NCI-H2029 (cell line): ENCODE measurements at places on chromosomes 12 and 14.

DNA sequence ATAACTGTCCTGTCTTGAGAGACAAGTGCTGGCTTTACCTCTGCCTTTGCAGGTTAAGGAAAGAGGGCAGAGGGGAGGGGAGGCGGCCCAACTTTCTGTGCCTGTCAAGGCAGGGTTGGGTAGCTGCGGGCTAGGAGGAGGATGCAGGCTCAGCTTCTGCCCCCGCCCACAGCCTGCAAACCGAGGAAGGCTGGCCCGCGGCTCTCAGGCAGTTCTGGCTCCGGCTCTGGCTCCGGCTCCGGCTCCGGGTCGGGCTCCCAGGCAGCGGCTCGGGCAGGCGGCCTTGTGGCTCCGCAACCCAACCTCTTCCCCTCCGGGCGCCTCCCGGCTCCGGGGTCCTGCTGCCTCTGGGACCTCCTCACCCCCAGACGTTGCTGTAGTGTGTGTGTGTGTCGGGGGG lies 92.9 kb downstream of the TMEM30B start:
- no peak for DNase-seq

GRCh38 chr12:90091809-90092208 lies 383.2 kb upstream of the ATP2B1 start:
- no peak for DNase-seq

GRCh38 chr14:99574099-99574880 lies 29.7 kb downstream of the CCDC85C start:
- DNase-seq: no peak

DNA sequence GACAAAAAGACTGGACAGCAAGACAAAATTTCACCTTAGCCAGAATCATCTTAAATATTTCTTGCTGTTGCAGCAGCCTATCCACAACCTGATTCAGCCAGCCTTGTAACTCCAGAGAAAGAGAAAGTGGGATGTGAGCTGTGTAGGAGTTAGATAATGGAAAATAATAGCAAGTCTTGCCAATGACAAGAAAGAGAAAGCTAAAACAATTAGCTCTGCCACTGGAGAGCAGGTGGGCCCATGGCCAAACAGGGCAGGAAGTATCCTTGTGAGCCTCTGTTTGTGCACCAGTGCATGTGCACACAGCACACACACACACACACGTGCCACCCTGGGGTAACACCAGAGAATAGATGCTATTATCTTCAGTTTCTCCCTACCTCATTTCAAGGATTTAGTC lies 106.0 kb upstream of the CCDC196 start:
- peak; percentile 36 for DNase-seq

DNA sequence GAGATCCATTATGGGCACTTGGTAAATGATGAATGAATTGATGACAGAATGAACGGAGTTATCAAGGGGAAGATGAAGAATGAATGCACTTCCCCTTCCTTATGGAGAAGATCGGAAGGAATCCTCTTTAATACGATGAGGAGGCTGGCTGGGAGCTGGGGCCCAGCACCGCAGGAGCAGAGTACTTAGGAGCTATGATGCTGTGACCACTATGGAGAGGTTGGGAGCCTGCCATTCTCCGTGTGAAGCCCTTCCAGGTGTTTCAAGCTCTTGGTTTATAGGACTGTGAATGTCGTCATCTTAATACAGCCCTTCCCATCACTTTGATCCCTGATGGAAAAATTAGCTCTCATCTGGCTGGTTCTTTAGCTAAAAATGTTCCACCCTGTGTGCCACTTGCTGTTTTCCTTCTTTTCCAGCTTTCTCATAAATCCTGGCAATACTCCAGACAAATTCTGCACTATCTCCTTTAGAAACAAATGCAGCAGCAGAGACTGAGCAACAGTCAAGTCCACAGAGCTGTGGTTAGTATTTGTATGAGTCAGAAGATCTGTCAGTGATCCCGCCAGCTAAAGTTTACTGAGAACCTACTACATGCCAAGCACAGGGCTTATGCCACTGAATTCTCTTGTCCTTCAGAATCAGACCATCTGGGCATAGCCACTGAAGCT lies 263.1 kb upstream of the CRY1 start:
- DNase-seq: no peak

- DNase-seq: no peak
These were observed 388.1 kb upstream of the PRICKLE1 start for GRCh38 chr12:42977451-42978230.

DNA sequence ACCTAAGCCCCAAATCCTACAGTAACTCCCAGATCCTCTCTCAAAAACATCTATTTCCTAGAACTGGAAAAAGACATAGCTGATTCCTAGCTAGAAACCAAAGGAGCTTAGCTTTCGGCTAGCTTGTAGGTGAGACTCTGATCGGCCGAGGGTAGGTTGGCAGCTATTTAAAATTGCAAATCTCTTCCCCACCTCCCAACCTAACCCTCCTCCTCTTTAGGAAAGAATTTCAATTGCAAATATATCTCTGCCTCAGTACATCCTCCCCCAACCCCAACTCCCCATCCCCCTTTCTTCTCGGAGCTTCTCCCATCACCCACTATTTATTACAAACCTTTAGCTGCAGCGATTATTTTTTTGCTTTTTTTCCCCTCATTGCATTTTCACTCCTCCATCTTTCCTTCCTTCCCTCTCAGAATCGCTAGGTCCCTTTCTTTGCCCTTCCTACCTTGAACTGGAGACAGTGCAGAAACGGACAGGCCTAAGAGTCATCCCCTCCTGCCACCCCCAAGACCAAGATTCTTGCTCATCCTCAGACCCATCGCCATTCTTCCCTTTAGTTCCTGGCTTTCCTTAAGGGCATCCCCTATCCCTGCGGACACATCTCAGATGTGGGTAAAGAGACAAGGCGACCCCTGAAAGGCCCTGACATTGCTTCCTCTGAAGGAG lies 13.4 kb downstream of the ZFHX2 start:
- DNase-seq: no peak

- no peak for DNase-seq
These were observed 113.5 kb downstream of the BCAT1 start for GRCh38 chr12:24835377-24835776.

DNA sequence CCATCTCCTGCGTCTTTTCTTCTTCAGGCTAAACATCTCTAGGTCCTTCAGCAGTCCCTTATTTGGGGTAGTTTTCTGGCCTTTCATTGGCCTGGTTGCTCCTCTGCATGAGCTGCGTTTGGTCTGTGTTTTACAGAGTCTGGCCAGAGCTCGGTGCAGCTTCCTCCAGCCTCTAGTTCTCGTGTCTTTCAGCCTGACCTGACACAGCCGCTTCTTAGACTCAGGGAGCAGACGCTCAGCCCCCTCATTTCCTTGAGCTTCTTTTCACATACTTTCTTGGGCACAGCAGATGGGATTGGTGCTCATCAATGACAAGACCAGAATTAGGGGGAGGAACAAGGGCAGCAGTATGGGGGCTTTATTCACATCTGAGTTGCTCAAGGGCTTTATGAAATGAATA lies 13.6 kb upstream of the GSG1 start:
- no peak for DNase-seq

- DNase-seq: no peak
These were observed 470.0 kb upstream of the TMPO start for GRCh38 chr12:98045395-98045794.

DNA sequence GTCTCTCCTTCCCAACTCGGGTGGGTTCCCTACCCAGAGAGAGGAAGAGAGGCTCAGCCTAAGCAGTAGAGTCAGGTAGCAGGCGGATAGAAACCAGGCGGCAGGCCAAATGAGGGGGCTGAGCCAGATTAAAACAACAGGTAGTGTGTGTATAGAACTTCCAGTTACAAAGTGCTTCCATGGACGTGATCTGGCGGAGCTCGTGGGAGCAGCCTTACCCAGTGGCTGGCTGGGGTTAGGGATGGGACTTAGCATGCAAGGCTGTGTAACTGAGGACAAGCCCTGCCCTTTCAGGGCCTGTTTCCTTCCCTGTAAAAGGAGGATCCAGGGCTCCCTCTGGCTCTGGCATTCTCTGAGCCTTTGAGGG lies 8.3 kb downstream of the KRT80 start:
- peak; percentile 73 for DNase-seq

DNA sequence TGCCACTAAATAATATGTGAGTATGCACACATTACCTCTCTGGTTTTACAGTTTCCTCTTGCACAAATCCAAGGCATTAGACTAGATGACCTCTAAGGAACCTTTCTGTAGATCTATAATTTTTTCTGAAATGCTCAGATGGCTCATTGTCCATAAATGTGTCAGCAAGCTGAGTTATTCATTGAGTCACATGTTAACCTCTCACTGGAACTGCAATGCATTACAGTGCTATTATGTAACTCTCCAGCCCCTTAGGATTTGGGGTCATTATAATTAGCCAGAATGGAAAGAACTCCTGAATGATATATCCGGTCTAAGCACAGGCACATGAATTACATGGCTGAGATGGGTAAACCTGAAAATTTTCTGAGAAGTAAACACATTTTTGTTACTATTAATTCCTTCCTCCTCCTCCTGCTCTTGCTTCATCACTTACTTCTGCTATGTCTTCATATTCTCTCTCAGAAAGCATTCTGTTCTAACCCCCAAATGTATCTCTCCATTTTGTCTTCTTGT lies 20.3 kb upstream of the DRAM1 start:
- DNase-seq: no peak

DNA sequence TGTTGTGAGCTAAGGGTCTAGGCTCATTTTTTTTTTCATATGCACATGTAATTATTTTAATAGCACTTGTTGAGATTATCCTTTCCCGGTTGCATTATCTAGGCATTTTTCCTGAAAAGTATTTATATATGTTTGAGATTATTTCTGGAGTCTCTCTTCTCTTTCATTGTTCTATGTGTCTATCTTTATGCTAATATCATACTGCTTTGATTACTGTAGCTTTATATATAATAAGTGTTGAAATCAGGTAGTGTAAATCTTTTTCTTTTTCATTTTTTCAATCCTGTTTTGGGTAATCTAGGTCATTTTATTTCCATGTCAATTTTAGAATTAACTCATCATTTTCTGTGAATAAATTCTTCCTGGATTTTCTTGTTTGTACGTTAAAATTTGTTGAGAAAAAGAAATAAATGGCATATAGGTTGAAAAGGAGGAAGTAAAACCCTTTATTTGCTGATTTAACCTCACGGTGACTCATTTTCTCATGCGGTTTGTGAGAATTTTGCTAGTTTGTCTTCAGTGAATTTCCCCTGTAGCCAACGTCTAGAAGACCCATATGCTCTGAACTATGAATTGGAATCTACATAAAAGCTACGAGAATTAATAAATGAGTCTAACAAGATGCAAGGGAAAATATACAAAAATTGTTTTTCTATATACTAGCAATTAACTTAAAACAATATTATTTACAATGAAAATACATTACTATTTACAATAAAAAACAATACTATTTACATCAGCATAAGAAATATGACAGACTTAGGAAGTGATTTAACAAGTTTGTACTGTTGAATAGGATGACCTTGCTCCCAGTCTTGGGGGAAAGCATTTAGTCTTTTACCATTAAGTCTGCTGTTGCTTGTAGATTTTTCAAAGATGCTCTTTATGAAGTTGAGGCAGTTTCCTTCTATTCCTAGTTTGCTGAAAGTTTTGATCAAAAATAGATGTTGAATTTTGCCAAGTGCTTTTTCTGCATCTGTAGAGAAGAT lies 105.0 kb downstream of the SNAPC1 start:
- DNase-seq: no peak

GRCh38 chr14:99064262-99064954 lies 207.6 kb downstream of the BCL11B start:
- DNase-seq: no peak

DNA sequence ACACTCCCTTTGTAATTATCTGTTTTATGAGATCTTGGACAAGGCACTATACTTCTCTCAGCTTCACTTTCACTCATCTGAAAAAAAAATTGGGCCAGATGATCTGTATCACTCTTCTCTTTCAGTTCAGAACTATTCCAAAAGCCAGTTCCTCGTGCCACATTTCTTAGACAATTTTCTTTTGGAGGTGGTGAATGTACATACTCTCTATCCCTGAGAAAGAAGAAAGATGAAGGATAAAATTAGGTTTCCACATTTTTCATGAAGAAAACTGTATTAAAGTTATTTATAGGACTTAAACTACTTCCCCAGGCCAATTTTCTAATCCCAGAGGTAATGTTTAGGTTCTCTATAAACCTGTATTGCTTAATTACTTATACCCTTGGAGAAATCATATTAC lies 171.6 kb downstream of the SLC6A15 start:
- DNase-seq: no peak

- DNase-seq: no peak
These were observed 74.1 kb downstream of the DUSP6 start for GRCh38 chr12:89278169-89278568.

GRCh38 chr12:67827820-67828383 lies 161.3 kb upstream of the IFNG-AS1 start:
- DNase-seq: no peak

GRCh38 chr12:121804417-121805111 lies 755 bp downstream of the SETD1B start:
- DNase-seq: no peak

- no peak for DNase-seq
These were observed 1.2 kb downstream of the ESRRB start for GRCh38 chr14:76376878-76377734.

DNA sequence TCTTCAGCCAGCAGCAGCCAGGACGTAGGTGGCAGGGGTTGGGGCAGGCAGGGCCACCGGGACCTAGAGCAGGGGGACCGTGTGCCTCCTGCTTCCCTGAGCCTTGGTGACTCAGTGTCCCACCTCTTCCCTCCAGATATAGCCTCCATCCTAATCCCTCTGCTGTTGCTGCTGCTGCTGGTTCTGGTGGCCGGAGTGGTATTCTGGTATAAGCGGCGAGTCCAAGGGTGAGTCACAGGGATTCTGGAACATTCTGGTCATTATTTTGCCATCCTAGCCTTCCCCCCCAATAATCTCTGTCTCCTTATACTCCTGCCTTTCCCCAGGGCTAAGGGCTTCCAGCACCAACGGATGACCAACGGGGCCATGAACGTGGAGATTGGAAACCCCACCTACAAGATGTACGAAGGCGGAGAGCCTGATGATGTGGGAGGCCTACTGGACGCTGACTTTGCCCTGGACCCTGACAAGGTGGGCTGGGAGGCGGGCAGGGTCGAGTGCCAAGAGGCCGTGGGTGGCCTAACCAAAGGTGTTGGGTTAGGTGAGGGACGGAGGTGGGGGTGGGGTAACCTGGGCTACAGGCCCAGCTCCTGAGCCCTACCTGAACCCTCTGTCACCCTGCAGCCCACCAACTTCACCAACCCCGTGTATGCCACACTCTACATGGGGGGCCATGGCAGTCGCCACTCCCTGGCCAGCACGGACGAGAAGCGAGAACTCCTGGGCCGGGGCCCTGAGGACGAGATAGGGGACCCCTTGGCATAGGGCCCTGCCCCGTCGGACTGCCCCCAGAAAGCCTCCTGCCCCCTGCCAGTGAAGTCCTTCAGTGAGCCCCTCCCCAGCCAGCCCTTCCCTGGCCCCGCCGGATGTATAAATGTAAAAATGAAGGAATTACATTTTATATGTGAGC lies 4.5 kb upstream of the NXPH4 start:
- DNase-seq: no peak

GRCh38 chr12:62694632-62695031 lies 228.0 kb downstream of the MON2 start:
- no peak for DNase-seq

GRCh38 chr12:93378998-93379325 lies 1.2 kb downstream of the NUDT4 start:
- DNase-seq: no peak
